SJSA1 (cell line): ENCODE measurements at places on chromosomes 7 and 10. TPM values are rescaled to one million over a fixed set of nuclear protein-coding genes. Genes with fewer than 3 reads are reported as not detected.

SEMA3D gene
- total RNA-seq = 4.4 and 5.3 TPM in 2 replicates

PCDH15 gene
- not detected in 2 replicates for total RNA-seq

ASAH2 gene
- 1.9 TPM in 1 of 2 replicates, not detected in the other for total RNA-seq

FOXI2 gene
- total RNA-seq = not detected in 2 replicates

OIT3 gene
- total RNA-seq = not detected in 2 replicates

GRCh38 chr10:43962346-43963191, 313.9 kb upstream of the ZNF32 start:
- H3K27me3 ChIP-seq = no peaks in the 10 kb centered on the region
- peak; percentile 37 for DNase-seq

- H3K27me3 ChIP-seq = 0 out of 2 replicates have a peak, but pooled peaks cover 2% of the 10 kb centered on the region
- H3K27ac ChIP-seq = no peak overlapping the region
- no peaks in the 10 kb centered on the region for H3K36me3 ChIP-seq
- no peak for DNase-seq
Measured at GRCh38 chr7:86911659-86912058, 147.8 kb downstream of the ELAPOR2 start.

DNA sequence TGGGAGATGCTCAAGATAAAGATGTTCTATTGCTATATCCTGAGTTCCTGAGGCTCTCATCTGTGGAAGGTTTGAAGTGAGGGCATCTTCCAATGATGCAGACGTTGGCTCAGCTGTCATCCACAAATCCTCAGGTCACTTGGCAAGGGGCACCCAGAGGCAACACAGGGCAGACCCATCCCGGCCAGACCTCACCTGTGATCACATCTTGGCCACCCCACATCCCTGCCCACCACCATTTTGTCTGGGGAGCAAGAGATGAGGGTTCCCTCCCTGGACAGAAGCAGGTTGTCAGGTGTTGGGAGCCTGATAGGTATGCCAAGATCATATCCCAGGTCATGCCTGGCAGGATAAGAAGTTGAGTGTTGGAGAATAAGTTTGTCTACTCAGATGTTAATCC, 918.2 kb upstream of the ZNF722 start:
- no peaks in the 10 kb centered on the region for H3K27me3 ChIP-seq
- H3K4me3 ChIP-seq = no peak overlapping the region
- no peaks in the 10 kb centered on the region for H3K36me3 ChIP-seq
- H3K4me1 ChIP-seq = no peaks in the 10 kb centered on the region

GRCh38 chr7:123599766-123600165, 1.9 kb upstream of the ASB15 start:
- H3K4me3 ChIP-seq = no peak overlapping the region
- no peaks in the 10 kb centered on the region for H3K27me3 ChIP-seq
- no peaks in the 10 kb centered on the region for H3K4me1 ChIP-seq
- DNase-seq = no peak
- no peaks in the 10 kb centered on the region for H3K36me3 ChIP-seq

- H3K36me3 ChIP-seq = no peaks in the 10 kb centered on the region
- H3K4me1 ChIP-seq = no peaks in the 10 kb centered on the region
- no peaks in the 10 kb centered on the region for H3K27me3 ChIP-seq
- no peak overlapping the region for H3K27ac ChIP-seq
- no peak for DNase-seq
Measured at GRCh38 chr7:41809940-41810576, 107.2 kb upstream of the INHBA start.

GRCh38 chr10:62817121-62817765, 1.1 kb upstream of the EGR2 start:
- no peaks in the 10 kb centered on the region for H3K36me3 ChIP-seq
- peaks cover 32% of the 10 kb centered on the region for H3K4me1 ChIP-seq
- H3K27me3 ChIP-seq = peaks cover 47% of the 10 kb centered on the region

- no peaks in the 10 kb centered on the region for H3K36me3 ChIP-seq
- DNase-seq = no peak
- H3K27me3 ChIP-seq = no peaks in the 10 kb centered on the region
- no peak overlapping the region for H3K4me3 ChIP-seq
- H3K27ac ChIP-seq = no peak overlapping the region
Measured at GRCh38 chr10:52951824-52952223, 179.2 kb upstream of the MBL2 start.
